Stimulated activated CD8-positive, alpha-beta memory T cell treated with anti-CD3 and anti-CD28 coated beads, Interleukin-2, amount 100 ng/mL, for 1 hour (primary cell): ENCODE measurements at places on chromosomes 12 and 14.

- DNase-seq: no peak
These were observed 308.2 kb downstream of the C12orf50 start for GRCh38 chr12:87720967-87721366.

DNA sequence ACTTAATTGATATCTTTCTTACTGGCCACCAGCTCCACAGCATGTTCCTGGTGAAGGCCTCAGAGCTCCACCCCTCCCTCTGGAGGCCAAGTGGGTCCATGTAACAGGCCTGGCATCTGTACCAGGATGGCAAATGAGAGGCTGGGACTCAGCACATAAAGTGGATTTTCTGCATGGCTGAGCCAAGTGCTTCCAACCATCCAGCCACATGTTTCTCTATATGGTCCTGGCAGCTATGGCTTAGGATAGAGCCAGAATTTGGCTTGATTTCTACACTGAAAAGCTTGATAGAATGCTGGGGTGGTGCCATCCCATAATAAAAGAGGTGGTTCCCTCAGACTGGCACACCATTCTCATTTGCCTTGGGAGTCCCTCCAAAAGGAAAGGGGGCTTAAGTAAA lies 94.1 kb downstream of the PAX9 start:
- DNase-seq: no peak

- DNase-seq: no peak
These were observed 297.9 kb upstream of the SFSWAP start for GRCh38 chr12:131413006-131413405.

DNA sequence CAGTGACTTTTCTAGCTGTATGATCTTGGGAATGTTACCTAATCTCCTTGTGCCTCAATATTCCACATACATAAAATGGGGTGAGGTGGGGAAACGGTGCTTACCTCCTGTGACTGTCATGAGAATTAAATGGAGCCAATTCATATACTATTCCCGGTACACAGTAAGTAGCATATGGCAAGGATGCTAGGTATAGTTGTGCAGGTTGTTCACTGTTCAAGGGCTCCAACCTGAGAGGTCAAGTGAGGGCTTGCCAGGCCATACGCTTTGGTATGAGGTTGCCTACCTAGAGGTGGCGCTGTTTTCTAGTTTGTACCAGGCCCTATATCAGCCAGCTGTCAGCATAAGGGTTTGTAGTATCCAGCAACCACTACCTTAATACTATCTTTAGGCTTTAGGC lies 3.6 kb upstream of the BATF start:
- no peak for DNase-seq

GRCh38 chr14:102280376-102280962 lies 24.5 kb downstream of the MOK start:
- DNase-seq: no peak

GRCh38 chr12:26425587-26426260 lies 230.4 kb downstream of the SSPN start:
- DNase-seq: no peak

- DNase-seq: no peak
These were observed 21.4 kb upstream of the CLEC4D start for GRCh38 chr12:8491646-8492530.

GRCh38 chr12:76587428-76588178 lies 28.0 kb upstream of the OSBPL8 start:
- DNase-seq: no peak

- no peak for DNase-seq
These were observed 13.0 kb downstream of the TBPL2 start for GRCh38 chr14:55427439-55427838.

- no peak for DNase-seq
These were observed 22.1 kb downstream of the ZFP36L1 start for GRCh38 chr14:68770553-68771286.

DNA sequence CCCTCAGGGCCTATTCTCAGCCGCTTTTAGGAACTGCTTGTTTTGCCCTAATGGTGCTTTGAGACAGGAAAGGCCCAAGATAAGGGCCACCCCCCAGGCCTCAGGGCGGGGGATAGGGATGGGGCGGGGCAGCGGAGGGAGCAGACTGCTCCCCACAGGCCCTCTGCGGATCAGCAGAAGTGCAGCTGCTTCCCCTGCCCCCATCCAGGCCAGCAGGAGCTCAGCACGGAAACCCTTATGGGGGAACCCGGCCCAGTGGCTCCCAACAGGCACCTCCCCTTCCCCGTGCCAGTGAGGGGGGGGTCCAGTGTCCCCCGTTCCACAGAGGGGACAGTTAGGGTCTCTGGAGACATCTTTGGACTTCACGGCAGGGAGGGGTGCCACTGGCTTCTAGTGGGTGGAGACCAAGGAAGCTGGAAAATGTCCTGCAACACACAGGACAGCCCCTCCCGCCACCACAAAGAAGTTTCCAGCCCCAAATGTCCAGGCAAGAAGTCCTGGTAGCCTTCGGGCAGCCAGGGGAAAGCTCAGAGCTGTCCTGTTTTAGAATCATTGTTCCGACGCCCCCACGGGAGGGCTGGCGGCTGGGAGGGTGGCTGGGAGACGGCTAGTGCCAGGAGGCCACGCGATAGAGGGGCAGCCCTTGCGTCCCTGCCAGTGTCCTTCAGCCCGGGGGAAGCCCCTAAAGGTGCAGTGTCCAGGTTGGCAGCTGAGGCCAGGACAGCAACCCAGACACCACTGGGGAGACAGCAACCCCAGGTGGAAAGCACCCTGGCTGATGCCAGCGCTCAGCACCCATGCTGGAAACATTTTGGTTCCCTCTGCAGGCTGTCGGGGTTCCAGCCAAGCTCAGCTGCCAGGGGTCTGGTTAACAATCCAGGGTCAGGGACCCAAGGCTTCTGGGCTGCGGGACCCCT lies 10.4 kb upstream of the GPR132 start:
- no peak for DNase-seq

DNA sequence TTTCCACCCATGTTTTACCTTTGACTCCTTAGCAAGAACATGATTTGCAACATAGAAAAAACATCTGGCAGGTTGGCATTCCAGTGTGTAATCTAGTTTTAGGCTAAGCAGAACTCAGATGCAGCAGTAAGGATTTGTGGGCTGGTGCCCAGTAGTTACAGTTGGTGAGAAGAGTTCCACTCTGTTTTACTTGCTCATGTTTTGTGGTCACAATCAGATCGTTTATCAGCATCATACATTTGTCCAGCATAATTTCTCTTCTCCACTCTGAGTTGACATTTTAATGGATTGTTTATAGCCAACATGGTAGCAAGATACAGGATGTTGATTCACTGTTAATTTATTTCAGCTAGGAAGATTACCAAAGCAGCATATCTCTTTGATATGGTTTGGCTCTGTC lies 120.0 kb downstream of the PDE6H start:
- DNase-seq: no peak

DNA sequence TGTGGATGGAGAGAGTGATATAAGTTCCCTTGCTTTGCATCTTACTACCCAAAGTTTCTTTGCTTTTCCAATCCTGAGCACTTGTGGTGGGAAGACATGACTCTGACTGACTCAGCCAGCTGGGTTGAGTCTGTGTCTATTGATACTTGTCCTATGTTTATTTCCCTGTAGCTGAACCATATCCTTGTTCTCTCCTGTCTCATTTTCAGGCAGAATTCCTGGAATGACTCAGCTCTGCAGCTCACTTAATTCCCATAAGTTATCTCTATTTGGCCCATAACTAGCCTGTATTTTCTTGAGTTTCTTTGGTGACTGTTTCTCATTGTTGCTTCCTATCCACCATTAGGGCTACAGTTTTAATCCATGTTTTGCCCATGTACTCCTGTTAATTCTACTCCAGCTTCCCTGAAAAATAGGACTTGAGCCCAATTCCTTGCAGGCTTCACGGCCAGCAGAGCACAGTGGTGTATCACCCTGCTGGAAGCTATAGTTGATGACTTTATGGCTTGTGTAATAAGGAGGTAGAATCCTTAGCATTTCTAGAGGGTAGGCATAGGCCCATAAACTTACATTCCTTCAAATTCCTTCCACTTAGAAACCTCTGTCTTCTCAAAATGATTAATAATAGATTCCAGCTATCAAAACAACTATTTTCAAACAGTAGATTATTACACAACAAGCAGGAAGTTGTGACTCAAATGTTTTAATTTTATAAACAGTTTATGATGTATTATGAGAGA lies 183.1 kb downstream of the TMTC3 start:
- no peak for DNase-seq

DNA sequence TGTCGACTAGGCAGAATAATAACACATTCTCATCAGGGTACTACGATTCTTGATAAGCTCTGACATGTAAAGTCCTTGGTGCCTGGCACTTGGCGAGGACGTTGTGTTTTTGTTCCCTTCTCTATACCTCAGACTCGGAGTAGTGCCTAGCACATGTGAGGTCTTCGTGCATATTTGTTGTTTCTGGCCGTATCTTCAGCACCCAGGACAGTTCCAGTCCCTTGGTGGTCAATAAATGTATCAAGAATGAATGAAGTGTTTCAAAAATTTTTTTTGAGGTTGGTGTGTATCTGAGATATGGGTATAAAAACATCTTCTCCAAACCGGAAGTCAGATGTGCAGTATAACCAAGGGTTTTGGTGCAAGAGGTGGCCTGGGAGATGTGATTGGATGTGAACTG lies 198.2 kb downstream of the AACS start:
- no peak for DNase-seq

DNA sequence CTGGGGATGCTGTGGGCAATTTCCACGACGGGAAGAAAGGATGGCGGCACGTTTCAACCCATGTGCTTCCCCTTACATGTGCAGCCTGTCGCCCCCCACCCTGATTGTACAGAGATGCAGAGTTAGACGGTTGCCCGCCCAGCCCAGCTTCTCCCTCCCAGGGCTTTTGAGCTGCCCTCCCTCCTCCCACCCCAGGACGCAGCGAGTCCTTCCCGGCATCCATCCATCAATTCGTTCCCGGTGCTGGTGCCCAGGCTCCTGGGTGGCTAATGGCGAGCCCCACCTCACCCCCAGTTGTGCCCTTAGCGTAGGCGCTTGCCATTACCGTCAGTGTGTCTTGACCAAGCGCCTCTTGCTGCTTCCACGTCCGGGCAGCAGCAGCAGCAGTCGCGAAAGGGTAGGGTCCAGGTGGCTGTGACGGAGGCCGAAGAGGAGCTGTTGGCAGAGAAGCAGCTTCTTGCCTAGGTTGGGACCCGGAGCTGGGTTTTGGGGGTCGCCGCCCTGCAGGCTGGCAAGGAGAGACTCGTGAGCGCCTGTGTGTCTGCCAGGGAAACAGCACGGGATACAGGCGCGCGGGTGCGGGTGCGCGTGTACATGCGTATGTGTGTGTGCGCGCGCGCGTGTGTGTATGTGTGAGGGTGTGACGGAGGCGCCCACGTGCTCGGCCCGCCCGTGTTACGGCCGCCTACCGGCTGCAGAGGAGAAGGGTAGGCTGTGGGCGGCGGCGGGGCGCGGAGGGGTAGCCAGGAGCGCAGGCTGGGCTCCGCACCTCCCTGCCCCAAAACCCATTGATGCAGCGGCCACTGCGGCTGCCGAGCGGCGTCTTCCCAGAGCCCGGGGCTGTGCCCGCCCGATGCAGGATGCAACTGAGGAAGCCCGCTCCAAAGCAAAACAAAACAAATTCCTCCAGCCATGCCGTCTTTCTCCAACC lies at the start of gene SLC6A15:
Gene SLC6A15 (minus strand): TSS at position 602 of the 931 bp plus-strand sequence. CDS start 20,679 bp downstream, outside the sequence.
- no peak for DNase-seq

DNA sequence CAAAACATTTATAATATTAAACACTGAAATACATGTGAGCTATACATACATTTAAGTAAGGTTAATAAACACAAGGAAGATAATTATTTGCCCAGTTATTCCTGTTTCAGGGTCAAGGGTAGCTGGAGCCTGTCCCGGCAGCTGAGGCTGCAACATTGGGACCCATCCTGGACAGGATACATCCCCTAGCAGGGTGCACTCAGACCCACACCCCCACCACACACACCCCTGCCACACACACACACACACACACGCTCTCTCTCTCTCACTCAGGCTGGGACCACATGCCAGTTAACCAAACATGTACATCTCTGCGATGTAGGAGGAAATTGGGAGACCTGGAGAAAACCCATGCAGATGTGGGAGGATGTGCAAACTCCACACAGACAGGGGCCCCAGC lies 112.6 kb upstream of the TMCC3 start:
- no peak for DNase-seq

DNA sequence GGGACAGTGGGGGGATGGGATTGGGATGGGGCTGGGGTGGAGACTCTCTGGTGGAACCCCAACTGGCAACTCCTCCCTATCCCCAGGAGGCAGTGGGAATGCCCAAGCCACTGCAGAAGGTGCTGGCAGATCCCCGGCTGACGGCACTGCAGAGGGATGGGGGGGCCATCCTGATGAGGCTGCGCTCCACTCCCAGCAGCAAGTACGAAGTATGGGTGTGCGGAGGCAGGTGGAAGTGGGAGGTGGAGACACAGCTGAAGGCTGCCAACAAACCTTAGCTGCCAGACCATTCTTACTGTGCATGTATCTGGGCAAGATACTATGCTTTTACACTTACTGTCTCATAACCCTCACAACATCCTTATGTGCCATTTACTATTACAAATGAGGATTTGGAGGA lies 8.2 kb downstream of the ARHGEF40 start:
- DNase-seq: no peak

DNA sequence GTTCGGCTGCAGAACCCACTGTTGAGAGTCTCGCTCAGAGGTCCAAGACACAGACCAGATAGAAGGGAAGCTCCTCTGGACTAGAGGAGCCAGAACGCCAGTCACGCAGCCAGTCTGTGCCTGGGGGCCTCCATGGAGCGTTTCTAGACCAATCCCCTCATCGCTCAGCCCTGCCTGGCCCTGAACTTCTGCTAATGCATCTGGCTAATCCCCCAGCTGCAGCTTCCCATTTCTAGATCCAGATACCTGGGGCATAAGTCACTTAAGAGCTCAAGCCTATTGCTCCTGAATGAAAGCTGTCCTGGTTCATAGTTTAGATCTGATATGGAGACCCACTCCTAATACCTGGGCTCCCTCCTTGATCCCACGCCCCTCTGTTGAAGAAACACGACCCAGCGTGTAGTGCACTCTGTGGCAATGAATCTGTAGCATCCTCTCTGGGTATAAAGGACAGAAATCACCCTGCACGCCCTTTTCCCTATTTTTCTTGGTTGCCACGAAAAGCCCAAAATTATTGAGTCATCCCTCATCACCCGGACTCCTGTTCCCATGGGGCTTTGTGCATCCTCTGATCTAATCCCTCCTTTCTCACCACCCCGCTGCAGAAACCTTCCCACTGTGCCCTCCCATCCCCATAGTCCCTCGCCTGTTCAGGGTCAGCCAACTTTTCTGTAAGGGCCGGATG lies 341.6 kb upstream of the FKBP4 start:
- DNase-seq: no peak

GRCh38 chr14:74309125-74310022 lies 6.6 kb upstream of the ABCD4 start:
- DNase-seq: no peak

DNA sequence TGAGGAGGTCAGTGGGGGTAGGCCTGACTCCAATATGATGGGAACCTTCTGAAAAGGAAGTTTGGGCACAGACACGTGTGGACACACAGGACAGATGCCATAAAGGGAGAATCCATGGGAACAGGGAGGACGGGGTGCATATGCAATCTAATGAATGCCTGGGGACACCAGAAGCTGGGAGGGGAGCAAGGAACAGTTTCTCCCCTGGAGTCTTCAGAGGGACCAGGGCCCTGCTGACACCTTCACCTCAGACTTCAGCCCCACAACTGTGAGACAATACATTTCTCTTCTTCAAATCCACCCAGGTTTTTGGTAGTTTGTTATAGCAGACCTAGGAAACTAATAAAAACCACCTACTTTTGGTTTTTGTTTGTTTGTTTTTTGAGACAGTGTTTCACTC lies 35.2 kb upstream of the CLIP1 start:
- no peak for DNase-seq

GRCh38 chr12:54007538-54008259 lies 1.1 kb upstream of the HOXC8 start:
- DNase-seq: no peak

GRCh38 chr12:52032804-52033445 lies 18.3 kb upstream of the NR4A1 start:
- peak; percentile 85 for DNase-seq
